Lower lobe of right lung (tissue), 2 donors: ENCODE measurements at places on chromosomes 16 and 17. TPM values are rescaled to one million over a fixed set of nuclear protein-coding genes. Genes with fewer than 3 reads are reported as not detected.

- DNase-seq, result no peak
Observed at GRCh38 chr17:34246881-34247280, 8.2 kb upstream of the CCL2 start.

DNA sequence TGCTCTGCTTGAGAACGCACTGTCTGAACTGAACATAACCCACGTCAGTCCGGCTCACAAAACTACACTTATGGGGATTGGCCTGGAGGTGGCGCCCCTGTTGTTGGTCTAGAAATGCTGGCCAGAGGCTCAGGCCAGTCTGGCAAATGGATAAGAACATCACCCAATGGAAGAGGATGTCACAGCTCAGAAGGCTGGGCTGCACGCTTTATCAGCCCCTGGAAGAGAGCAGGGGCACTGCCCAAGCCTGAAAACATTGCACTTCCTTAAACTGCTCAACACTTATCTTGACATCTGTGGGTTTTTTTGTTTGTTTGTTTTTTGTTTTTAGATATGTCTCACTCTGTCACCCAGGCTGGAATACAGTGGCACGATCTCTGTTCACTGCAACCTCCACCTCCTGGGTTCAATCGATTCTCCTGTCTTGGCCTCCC lies 24.8 kb upstream of the BPTF start:
- peak; percentile 80 for DNase-seq

- DNase-seq, result no peak
Observed at GRCh38 chr17:8125154-8125946, 1.4 kb upstream of the HES7 start.

DNA sequence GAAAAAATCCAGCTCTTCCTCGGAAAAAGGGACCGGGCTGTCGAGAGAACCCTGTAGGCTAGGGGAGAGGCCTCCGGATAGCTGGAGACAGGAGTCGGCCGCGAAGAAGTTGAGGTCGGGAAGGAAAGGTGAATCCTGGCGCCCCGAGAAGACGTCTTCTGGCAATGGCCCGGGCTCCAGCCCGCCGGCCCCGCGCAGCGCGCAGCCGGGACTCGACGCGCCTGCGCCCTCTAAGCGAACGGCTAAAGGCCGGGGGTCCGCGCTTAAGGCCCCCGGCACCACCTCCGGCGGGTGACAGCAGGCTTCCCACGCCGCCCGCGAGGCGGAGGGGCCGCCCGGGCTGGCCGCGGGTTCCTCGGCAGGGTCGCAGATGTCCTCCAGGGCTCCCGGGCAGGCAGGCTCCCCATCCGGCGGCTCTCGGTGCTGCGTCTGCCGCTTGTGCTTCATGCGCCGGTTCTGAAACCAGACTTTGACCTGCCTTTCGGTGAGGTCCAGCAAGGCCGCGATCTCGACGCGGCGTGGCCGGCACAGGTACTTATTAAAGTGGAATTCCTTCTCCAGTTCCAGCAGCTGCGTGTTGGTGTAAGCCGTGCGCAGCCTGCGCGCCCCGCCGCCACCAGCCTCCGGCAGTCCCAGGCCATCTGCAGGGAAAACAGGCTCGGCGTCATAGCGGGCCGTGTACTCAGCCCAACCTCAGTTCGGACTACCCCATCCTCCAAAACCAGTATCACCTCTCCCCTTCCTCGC lies 1.6 kb downstream of the HOXB2 start:
- DNase-seq, result no peak

Gene TBX21
- total RNA-seq, result 3.6 TPM

Gene SLC2A4
- total RNA-seq, result 1.1 TPM

Gene FOXJ1
- 21.5 TPM for total RNA-seq
